ENCODE measurements at places on chromosomes 5 and 9.

- no peak for DNase-seq
These were observed 121.9 kb upstream of the GHR start for GRCh38 chr5:42301349-42301748.

DNA sequence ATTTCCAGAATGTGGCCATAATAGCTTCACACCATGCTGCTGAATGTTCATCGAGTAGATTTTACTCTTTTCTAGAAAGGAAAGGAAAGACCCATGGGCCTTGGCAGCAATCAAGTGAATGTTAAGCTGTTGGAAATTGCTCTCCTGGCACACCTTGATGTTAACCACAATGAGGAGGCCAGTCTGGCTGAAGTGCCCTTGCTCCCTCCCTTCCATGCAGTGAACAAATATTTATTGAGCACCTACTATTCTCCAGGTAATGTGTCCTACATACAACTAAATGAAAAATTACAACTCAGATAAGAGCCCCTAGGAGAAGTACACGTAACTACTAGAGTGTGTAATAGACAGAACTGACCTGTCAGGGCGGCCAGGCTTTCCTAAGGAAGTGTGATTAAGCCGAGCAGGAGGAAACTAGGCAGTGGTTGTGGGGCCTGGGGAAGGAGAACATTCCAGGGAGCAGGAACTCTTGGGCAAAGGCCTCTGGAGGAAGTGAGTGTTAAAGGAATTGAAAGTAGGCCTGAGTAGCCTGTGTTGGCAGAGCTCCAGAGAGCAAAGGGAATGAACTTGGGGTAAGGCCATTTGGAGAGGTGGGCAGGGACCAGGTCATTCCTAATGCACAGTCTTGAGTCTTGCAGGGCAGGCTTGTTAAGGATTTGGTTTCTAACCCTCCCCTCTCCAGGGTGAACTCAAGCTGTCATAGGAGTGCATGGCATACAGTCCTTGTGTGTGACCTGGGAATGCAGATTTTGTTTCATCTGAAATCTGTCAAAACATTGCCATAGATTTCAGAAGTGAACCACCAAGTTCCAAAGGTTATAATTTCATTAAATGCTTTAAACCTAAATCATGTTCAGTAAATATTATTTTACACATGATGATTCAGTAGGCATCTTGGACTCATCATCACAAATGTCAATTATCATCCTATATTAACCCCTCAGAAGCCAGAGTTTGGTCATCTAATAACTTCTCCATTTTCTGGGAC is 9.0 kb upstream of the ZSWIM6 start:
- no peak for DNase-seq

DNA sequence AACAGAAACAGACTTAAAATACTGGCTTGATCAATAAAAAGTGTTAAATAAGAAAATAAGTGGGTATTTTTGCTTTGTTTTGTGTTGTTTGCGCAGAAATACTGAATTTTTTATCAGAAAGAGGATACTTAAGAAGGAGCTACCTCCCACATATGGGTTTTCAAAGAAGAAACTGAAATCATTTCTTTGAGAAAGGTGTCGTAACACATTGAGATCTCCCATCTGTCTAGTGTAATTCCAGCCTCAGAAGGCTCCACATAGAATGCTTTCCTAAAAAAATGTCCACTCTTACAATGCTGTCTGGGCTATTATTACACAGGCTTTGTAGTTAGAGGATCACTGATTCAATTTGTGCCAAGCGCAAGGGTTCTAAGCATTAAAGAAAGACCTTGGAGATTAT is 226.2 kb downstream of the EPB41L4A start:
- DNase-seq: no peak

DNA sequence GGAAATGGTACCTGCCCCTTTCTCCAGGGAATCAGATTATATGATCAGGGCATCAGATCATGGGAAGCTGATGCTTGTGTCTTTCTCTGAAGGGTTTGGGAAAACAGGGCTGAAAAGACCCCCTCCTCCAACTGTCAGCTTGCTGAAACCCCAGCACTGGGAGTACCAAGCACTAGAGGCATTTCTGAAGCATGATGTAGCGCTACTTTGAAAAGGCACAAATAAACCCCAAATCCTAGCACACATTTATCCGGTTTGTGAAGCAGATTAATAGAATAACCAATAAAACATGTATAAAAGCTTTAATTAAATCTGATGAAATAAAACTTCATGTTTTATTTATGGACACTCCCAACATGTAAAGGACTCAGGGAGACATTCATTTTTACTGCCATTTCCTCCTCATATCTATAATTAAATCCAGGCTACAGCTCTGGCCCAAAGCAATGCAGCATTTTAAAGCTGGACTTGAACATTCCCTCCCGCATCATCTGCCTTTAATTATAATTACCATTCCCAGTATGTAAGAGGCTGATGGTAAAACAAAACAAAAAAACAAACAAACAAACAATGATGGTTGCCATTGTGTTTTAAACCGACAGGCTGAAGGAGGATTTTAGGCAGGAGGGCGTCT is 298.2 kb upstream of the RFX3 start:
- DNase-seq: no peak

GRCh38 chr9:89776795-89777525 is 172.1 kb downstream of the GADD45G start:
- no peak for DNase-seq

GRCh38 chr5:13740471-13740870 is 204.0 kb downstream of the DNAH5 start:
- DNase-seq: no peak

- no peak for DNase-seq
These were observed 254.6 kb downstream of the FSTL4 start for GRCh38 chr5:133357758-133358157.

GRCh38 chr9:16179566-16179965 is 626.7 kb downstream of the CCDC171 start:
- DNase-seq: no peak

DNA sequence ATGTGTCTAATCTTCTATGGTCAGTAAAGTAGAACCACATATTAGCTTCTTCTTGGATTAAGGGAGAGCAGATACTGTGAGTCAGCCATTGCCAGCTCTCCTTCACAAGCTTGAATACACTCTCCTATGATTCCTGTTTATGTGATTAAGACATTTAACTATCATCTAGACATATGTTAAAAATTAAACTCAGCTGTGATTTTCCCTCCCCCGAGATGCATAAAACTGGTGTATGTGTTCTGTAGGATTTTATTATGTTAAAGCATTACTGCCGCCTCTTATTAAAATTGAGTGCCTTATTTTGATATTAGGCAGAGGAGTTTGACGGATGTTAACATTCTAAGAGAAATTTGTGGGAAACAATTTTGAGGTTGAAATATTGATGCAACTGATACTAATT is 114.6 kb downstream of the ACTBL2 start:
- DNase-seq: no peak

DNA sequence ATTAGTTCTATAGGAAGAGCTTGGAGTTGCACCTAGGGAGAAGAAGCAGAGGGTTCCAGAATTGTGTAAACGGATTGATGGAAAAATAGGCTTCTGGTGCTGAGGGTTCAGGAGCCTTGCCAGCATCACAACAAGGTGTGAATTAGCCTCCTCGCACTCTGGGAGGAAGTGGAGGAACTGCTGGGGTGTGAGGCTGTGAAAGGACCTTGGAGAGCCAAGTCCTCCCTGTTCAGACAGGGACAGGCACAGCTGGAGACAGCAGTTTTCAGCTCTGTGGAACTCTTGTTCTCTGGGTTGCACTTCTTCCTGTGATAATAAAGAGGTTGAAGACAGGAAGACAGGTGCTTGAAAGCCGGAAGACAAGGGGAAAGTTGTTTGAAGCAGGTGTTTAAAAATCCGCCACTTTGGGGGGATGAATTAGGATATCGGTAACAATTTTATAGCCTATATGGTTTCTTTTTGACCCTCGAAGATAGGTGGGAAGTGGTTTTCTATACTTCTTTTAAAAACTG is 22.6 kb downstream of the DAPK1 start:
- no peak for DNase-seq

DNA sequence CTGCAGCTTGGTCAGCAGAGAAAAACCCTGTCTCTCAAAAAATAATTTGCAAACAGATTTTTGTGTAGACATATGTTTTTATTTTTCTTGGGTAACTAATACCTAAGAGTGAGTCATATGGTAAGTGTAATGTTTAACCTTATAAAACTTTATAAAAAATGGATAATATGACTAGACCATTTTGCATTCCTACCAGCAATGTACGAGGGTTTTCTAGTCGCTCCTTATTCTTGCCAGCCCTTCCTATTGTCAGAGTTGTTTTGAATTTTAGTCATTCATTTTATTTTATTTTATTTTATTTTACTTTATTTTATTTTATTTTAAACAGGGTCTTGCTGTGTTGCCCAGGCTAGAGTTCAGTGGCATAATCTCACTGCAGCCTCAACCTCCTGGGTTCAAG is 37.8 kb downstream of the RABGAP1 start:
- no peak for DNase-seq

- DNase-seq: no peak
These were observed 87.4 kb upstream of the CD180 start for GRCh38 chr5:67283988-67284487.

DNA sequence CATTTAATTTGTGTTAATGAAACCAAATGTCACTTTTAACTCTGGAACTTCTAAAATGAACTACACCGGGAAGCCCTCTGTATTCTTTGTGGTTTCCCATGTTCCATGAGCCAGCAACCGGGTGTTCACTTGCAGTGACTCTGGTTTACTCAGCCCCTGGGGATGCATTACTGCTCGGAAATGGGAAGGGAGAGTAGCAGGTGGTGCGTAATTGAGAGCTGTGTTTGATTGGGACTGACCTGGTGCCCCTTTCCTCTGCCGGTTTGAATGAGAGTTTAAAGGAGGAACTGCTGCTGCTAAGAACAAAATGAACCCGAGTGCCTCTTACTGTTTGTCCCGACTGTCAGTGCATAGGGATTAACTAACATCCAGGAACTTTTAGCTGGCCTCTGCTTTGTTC is 100.1 kb upstream of the DHFR start:
- DNase-seq: no peak

DNA sequence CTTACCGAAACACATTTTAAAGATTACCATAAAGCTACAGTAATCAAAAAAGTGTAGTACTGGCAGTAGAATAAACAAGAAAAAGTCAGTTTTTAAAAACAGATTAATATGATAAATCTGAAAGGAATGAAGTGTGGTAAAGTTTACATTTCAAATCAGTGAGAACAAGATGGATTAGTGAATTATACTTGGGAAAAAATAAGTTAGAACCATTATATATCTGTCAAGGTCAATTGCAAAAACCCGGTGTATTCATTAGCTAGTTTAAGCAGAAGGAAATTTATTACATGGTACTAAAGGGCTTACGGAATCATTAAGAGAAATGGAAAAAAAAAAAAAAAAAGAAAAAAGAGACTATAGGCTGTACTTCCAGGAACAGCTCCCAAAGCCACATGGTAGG is 164.3 kb downstream of the MUSK start:
- no peak for DNase-seq

GRCh38 chr5:176132471-176133288 is 105.5 kb upstream of the SIMC1 start:
- no peak for DNase-seq

- peak; percentile 84 for DNase-seq
These were observed 51.2 kb upstream of the SEMA4D start for GRCh38 chr9:89549031-89549644.

GRCh38 chr5:81698813-81699212 is 52.1 kb downstream of the SSBP2 start:
- no peak for DNase-seq

- DNase-seq: no peak
These were observed 335.2 kb upstream of the TARS1 start for GRCh38 chr5:33105521-33105941.

All from hematopoietic multipotent progenitor cell treated with erythropoietin and hydrocortisone succinate and interleukin-3 and kit ligand, for 8 days (in vitro differentiated cells).